ENCODE measurements at places on chromosomes 3 and 15. TPM values are rescaled to one million over a fixed set of nuclear protein-coding genes. Genes with fewer than 3 reads are reported as not detected.

Gene TRH
- 1.1 TPM for total RNA-seq

GRCh38 chr15:29692527-29692926 is 129.7 kb downstream of the TJP1 start:
- DNase-seq: no peak

DNA sequence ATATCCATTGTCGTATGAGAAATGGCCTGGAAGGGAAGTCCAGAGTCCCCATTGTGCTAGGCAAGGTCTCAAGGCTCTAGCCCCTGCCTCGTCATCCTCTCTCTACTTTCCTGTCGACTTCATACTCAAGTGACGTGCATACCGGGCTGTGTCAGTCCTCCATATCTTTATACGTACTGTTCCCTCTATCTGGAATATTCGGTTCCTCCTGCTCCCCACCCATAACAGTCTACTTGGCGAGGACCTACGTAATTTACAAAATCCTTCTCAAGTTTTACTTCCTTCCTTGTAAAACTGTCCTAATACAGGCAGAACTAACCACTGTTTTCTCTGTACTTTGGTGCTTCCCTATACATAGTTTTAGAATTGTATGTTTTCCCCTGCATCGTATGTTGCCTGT is 2.2 kb upstream of the ALPK3 start:
- DNase-seq: no peak

Gene GOLGA6B
- total RNA-seq: not detected

DNA sequence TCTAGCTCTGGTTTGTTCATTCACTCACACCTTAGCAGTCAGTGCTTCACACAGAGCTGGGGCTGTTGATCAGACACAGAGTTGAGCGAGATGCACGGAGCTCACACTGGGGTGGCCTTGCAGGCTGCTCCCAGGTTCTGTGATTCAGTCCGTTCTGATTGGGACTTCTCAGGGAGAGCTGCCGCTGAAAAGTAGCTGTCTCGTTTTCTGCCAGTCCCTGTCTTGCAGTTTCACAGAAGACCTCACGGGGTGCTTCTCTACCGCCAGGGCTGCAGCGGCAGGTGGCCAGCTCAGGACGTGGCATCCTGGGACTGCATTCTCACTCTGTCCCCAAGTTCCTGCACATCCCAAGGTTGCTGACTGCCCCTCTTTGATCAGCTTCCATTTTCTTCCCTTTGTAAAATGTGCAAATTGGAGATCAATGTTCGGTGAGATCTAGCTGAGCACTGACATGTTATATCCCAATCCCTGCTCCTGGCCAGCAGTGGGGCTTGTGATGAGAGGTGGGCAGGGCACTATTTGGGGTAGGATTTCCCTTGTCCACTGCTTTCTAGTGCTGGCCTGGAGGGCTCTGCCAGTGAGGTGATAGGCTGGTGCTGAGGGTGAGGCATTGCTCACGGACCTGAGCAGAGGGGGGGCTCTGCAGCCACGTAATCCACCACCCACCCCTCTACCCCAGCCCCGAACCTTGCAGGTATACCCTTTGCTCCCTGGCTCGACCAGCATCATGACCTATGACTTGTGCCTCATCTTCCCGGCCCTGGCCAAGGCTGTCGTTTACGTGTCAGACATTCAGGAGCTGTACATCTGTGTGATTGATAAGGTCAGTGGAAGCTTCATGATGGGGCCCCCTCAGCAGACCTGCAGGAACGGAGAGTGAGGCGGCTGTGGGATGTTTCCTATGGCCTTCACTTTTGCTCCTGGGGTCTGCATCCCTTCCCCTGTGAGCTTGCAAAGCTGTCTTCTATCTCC is 5.3 kb upstream of the TXNRD3 start:
- DNase-seq: no peak

GRCh38 chr15:39025321-39025720 is 460.7 kb upstream of the RASGRP1 start:
- no peak for DNase-seq

DNA sequence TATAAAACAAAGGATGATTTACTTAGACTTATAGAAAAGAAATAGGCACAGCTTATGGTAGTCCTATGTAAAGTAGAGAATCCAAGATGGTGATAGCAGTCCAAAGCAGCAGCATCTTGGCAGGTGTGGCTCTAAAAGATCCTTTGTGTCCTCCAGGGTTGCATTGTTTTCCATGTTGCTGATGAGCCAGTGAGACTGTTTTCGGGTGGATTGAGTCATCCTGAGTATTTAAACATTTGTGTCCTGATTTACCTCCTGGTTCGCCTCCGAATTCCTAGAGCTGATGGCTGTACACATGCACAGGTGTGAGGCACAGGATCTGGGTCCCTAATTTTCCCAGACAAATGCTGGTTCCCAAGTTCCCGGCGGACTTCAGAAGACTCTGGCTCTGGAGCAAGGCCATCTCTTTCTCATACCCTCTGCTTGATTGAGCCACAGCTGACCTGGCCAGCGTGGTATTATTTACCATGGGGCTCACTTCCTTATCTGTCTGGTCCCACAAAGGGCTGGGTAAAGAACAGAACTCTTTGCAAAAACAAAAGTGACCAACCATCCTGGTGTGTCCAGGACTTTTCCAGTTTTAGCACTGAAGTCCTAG is 51.0 kb downstream of the ARNT2 start:
- DNase-seq: no peak

Gene UROC1
- not detected for total RNA-seq

Gene UBAP1L
- total RNA-seq: 2.7 TPM

DNA sequence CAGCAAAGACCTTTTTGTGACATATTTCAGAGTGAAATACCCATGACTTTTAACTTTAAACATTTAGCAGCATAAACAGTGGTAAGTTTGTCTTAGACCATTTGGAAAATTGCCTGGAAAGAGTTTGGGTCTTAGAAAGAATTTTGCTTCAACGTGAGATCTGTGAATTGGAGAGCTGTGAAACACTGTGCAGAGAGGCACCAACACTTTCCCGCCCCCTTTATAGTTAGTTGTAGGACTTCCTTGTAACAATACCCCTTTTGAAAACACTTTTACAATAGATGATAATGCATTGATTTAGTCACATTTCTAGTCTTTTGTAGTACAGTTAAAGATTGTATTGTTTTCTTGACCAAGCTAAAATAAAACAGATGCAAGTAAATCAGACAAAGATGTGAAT is 43.5 kb upstream of the MBNL1 start:
- no peak for DNase-seq

- no peak for DNase-seq
These were observed 282.4 kb downstream of the NR2F2 start for GRCh38 chr15:96612917-96613316.

Gene ARNT2
- total RNA-seq: 56.6 TPM

Gene DUOXA2
- not detected for total RNA-seq

DNA sequence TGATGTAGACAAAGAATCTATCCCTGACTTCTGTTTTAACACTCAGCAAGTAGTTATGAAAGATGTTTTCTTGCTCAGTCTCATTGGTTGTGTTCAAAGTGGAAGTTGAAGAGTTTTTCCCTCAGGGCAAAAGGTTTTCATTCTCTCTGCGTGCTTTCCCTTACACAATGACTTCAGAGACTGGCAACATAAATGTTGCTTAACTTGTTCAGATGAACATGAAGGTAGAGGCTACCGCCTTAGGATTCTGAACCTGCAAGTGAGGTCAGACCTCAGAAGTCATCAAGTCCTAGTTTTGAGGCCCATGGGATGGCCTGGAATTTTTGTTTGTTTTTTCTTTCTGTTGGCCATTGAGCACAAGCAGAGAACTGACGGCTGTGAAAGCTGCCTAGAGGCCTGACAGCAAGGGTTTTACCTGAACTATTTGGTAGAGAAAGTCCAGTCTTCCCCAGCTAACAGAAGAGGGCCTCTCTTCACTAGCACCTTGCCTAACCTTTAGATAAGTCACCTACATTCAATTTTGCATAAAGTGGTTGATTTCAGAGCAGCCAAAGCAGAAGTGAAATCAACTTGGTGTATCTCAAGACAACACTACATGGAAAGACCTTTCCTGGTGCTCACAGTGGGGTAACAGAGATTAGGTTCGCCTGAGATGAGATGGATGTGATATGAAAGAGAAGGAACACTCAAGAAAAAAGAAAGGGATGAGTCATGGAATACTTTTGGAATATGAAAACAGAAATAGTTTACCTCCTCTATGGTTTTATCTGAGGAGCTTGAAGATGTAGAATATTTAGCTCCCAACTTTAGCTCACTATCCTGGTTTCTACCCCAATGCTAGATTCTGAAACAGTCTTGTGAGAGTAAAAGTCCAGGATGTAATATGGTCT is 53.6 kb upstream of the AP4E1 start:
- DNase-seq: no peak

- no peak for DNase-seq
These were observed 30.3 kb downstream of the GADL1 start for GRCh38 chr3:30864132-30864531.

DNA sequence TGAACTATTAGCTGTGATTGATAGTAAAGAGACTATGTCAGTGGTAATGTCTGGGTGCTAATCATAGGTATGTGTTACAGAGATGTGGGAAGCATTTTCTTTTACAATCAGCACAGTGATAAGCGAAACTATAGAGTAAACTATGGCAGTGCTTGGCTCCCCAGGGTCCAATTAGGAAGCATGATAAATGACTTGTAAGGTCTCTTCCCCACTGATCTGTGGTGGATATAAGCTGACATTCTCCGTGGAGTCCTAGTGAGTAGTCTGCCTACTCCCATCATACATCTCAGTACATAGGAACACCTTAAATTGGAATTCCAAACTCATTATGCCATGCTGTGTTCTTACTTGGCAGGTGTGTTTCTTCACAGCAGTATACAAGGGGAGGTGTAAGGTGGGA is 204.2 kb downstream of the GAP43 start:
- no peak for DNase-seq
